ENCODE measurements at places on chromosomes 3 and 15.

- no peak for DNase-seq
Observed at GRCh38 chr3:126448136-126448892, 27.4 kb downstream of the ZXDC start.

- DNase-seq, result no peak
Observed at GRCh38 chr3:30597131-30597768, 9.2 kb upstream of the TGFBR2 start.

DNA sequence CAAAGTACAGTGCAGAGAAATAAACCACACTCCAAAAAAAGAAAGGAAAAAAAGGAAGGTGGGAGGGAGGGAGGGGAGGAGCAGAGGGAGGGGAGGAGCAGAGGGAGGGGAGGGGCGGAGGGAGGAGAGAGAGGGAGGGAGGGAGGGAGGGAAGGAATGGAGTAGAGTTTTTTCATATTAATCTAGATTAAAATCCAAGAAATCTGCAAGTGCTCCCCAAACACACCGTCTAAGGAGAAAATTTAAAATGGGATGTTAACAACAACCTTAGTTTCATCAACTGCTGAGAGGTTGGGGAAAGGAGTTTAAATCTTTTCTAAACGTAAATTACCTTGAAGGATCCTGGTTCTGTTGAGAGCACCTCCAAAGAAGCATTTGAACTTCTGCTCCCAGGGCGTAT, 6.6 kb downstream of the FSIP1 start:
- DNase-seq, result no peak

DNA sequence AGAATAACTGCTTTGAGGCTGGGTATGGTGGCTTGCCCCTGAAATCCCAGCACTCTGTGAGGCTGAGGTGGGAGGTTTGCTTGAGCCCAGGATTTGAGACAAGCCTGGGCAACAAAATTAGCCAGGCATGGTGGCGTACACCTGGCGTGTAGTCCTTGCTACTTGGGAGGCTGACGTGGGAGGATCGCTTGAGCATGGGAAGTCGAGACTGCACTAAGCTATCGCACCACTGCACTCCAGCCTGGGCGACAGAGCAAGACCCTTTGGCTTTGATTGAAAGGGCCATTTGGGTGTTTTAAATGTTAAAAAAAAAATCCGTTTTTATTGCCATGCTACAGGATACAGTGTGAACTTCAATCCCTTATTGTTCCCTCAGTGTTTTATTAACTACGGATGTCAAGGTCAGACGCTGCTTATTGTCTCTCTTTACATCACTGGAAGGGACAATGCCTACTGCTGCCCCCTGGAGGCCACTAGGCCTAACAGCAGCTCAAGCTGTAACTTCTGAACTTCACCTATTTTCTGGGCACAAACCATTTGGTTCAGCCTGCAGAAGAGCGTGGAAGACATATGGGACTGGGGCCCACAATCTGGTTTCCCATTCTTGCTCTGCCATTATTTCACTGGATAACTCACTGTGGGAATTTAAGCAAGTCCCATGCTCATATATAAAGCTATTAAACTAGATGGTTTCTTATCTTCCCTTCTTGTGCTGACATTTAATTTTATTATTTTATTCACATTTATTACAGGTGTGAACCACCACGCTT, 15.3 kb upstream of the IREB2 start:
- DNase-seq, result peak; percentile 74

DNA sequence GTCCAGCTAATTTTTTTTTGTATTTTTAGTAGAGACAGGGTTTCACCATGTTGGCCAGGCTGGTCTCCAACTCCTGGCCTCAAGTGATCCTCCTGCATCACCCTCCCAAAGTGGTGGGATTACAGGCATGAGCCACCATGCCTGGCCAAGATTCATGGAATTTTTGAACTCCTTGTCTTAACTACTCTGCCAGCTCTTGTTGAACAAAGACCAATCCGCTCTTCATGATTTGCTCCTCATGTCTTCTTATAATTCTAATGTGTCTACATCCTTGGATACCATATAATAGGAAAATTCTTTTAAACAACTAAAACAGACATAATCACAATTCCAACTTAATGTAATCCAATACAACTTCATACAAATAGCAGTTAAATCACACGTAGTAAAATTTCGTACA, 21.3 kb downstream of the UBA5 start:
- DNase-seq, result no peak

DNA sequence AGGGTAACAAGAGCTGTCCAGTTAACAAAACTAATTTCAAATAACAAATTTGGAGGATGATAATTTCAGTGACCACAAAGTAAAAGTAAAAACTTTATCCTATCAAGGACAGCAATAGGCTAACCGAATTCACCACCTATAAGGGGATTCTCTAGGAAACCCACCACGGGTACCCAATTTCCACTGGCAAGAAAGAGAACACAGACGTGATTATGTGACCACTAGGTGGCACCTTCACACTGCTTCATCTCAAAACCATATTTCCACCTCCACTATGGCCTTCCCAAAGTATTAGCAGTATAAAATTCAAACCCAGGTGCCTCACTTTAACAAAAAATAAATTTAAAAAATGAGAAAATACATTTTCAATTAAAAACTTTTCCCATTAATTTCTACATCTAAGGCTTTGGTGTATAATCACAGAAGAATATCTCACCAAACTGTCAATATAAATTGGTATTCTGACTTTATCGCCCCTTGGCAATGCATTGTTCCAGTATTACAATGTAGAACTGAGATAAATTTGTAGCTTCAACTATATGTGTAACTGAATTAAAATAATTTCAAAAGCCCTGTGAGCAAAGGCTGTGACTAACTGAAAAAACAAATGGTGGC, 96.5 kb downstream of the FSIP1 start:
- no peak for DNase-seq

DNA sequence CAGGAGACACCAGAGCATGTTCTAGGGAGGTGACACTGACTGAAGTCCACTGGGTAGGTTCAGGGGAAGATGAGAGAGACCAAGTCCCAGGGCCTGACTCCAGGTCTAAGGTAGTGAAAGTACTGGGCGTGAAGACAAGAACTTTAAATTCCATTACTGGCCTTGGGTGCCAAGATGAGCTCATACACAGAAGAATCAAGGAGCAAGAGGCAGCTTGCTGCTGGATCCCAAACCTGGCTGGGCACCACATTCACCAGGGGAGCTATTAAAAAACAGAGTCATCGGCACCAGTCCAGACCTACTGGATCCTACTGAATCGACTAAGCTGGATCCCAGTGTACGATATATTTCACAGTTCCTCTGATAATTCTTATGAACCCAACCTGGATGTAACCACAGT, 42.1 kb upstream of the ATG7 start:
- DNase-seq, result no peak

- no peak for DNase-seq
Observed at GRCh38 chr3:133112666-133113065, 74.5 kb downstream of the TMEM108 start.

DNA sequence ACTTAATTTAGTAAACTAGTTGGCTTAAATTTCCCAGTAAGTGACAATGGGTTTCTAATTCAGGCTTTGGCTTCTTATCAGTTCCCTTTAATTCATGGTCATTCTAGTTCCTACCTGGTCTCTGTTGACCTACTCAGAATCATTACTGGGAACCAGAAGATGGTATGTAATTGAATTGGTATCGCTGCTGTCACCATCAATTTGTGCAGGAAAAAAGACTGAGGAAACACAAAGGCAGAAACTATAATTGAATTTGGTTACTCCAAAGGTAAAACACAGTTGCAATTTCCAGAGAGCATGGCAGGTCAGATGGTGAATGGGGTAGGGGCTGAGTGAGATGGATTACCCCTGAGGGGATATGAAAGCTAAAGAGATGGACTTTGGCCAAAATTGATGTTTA, 226.5 kb upstream of the GAP43 start:
- no peak for DNase-seq

DNA sequence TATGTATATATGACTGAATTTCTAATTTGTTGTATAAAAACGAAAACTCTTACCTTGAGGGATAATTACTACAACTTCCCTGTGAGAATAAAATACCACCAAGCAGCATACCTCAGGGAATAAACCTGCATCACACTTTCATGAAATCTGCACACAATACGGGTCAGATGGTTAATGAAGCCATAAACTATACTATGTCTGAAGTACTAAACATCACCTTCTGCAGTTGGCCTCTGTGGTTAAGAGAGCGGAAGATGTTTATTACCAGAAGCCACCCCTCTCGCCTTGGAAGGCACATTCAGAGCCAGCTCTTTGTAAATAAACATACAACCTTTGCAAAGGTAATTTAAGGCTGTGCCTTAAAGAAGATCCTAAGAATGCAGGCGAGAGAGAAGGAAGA, 462.1 kb upstream of the NR2F2 start:
- no peak for DNase-seq

- no peak for DNase-seq
Observed at GRCh38 chr3:40009991-40010390, 200.6 kb downstream of the MYRIP start.

DNA sequence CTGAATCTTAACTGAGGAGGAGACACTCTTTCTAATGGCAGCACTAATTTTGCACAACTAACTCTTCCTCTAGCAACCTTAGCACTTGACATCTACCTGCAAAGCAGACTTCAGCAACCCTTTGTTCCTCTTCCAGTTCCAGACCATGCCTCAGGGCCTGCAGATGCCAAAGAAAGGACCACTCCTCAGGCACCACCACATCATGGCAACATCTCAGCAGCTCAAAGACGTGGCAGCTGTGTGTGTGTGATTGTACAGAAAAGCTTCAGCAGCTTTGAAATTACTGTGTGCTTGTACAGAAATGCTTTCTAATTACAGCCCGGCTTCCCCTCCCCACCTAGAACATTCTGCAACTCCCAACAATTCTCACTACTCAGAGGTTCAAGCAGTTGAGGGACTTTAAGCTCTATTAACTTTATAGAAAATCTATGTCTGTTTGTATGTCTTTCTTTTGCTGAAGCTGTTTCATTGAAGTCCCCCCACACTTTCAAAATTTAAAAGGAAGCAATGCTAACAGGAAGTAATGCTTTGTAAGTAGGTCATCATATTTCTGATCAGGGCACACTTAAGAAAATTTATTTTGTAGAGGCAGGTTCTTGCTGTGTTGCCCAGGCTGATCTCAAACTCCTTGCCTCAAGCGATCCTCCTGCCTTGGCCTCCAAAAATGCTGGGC, 115.2 kb downstream of the CD47 start:
- no peak for DNase-seq

GRCh38 chr15:35987056-35987455, 441.1 kb upstream of the DPH6 start:
- DNase-seq, result no peak

GRCh38 chr15:33382491-33382890, 71.7 kb downstream of the RYR3 start:
- no peak for DNase-seq

DNA sequence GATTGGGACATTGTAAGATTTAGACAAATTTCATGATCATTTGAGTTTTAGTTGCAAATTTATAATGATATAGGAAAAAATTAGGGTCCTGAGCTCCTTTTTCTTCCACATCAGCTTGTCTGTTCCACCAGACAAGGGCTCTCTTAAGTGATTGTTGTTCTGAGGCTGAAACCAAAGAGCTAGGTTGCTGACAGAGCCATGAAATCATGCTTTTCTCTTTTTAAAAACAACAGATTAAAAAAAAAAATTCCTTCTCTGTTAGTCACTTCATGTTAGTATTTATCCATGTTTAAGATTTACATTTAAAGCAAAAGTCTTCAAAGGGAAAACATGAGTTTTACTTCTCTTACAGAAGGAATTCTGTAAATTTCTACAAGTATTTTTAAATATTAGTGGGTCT, 56.8 kb downstream of the ATP2C1 start:
- DNase-seq, result no peak
